ENCODE measurements at places on chromosomes 7 and 10.

DNA sequence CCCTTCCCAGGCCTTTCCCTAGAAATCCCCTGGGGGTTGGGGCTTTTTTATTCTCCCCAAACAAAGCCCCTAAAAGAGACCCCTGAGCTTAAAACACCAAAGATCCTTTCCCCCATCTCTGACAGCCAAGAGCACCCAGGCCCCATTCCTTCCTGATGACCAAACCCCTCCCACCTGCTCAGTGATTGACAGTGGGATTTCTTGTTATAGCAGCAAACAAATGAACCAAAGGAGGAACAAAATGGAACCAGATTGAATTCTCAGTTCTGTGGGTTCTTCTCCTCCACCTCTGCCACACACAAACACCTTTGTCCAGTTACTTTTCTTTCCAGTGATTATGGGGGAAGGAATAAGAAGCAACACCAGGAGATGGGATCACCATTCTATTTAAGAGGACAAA, 21.5 kb upstream of the CDHR3 start:
- DNase-seq, result no peak

- no peak for DNase-seq
Observed at GRCh38 chr10:36164556-36165504, 522.7 kb upstream of the FZD8 start.

DNA sequence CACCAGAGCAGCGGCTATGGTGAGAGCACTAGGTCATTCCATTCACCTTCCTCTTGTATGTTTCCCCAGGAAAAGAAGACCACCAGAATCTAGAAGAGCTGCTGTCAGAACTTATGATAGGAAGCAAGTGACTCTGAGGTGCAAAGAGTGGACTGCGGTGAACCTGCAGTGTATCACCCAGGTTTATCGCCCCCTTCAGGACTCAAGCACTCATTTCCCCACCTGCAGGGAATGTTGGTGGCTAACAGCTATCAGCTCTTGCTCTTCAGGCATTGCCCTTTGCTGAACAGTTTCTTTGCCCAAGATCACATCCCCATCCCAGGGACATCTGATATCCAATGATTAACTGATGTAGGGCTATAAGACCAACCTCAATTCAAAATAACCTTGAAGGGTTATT, 66.3 kb upstream of the IL6 start:
- no peak for DNase-seq

DNA sequence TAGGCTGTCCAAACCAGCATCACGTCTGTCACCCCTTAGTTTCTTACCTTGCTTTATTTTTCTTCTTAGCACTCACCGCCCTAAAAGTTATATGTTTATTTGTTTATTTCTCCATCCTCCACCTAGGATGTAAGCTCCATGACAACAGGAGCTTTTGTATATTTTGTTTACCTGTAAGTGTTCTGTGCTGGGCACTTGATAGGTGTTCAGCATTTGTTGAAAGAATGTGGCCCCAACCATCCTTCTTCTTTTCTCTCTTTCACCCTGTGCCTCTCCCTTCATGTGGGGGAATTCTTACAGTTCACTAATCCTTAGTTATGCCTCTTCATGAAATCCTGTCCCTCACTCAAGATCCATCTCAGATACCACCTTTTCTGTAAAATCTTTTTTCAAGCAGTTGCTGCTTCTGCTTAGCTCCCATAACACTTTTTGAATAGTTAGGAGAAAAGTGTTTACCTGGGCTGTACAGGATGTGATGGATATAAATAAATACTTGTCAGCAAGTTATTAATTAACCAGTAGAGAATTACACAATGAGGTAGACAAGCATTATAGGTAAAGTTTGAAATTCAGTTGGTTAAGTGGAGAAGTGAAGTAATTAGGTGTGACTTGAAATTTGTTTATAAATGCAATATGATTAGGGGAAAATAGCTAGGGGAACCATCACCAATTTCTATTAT, 9.7 kb downstream of the AHR start:
- DNase-seq, result no peak

GRCh38 chr7:36180121-36180520, 27.1 kb downstream of the EEPD1 start:
- DNase-seq, result no peak

Measured in fibroblast of skin of left biceps (primary cell).